Central memory CD8-positive, alpha-beta T cell (primary cell): ENCODE measurements at places on chromosomes 12 and 14.

- no peak for DNase-seq
- peaks cover 10% of the 10 kb centered on the region for H3K27me3 ChIP-seq
- H3K4me1 ChIP-seq = no peaks in the 10 kb centered on the region
- no peak overlapping the region for H3K27ac ChIP-seq
- H3K36me3 ChIP-seq = no peaks in the 10 kb centered on the region
- no peak overlapping the region for H3K4me3 ChIP-seq
Measured at GRCh38 chr12:75322464-75322863, 7.7 kb downstream of the CAPS2 start.

DNA sequence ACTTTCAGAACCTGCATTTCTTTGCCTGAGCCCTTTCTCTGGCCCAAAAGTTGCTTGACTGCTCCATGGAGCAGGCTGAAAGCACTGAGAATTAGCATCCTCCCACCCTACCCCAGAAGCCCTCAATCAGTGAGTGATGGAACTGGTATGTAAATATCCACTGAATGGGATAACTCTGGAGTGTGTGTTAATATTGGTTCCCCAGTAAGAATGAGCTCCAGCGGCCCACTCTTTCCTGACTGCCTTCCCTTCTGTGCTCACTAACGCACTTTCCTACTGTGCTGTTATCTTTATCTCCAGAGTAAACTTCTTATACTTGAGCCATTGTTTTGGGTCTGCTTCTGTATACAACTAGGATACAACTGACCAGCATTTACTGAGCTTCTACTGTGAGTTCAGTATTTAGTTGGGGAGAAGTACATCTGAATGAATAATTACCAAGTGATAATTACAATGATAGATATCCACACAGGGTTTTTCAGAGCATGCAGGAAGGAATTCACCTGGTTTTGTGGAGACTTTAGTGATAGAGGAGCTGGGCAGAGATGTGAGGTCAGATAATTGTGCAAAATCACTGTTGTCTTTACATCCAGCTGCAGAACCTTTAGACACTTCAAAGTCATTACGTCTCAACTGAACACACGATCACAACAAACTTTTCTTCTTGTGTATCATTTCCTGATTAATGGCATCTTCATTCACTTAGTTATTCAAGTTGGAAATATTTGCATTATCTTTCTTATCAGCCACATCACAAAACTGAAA lies 149.2 kb upstream of the BTG1 start:
- DNase-seq = no peak
- no peaks in the 10 kb centered on the region for H3K36me3 ChIP-seq
- H3K4me3 ChIP-seq = no peak overlapping the region
- H3K27ac ChIP-seq = peak overlapping the region; percentile 61
- H3K27me3 ChIP-seq = no peaks in the 10 kb centered on the region

- no peaks in the 10 kb centered on the region for H3K27me3 ChIP-seq
- peaks cover 6% of the 10 kb centered on the region for H3K4me1 ChIP-seq
- H3K27ac ChIP-seq = no peak overlapping the region
- no peak overlapping the region for H3K4me3 ChIP-seq
Measured at GRCh38 chr12:3681595-3682061, 71.3 kb downstream of the CRACR2A start.

DNA sequence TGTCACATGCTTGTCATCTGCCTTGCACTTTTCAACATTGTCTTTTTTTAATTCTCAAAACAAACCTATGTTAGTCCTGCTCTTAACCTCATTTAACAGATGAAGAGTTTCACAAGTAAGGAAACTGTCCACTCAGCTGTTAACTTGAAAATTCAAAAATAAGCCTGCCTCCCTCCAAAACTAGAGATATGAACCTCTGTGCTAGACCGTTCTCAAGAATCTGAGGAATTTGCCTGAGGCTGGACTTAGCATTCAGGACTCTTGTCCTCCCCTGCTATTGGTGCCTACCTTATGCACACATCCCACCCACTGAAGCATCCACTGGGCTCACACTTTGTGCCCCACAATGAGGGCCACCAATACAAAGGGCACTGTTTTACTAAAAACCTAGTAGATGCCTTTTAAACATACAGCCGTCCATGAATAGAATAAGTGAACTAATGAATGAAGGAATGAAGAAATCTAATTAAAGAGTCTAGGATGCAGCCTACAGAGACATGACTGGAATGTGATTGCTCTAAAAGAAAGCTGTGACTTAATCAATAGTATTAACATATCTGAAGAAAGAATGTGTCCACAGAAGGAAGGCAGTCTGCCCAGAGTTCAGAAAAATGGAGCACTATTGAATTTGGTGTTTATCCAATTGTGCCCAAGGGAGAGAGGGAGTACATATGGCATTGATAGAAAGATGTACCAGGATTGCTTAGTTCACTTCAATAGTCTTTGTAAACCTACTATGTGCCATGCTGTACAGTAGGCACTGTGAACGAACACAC lies 238.5 kb downstream of the SPTSSA start:
- H3K36me3 ChIP-seq = no peaks in the 10 kb centered on the region
- H3K27me3 ChIP-seq = peaks cover 26% of the 10 kb centered on the region
- no peak overlapping the region for H3K4me3 ChIP-seq
- H3K4me1 ChIP-seq = peaks cover 4% of the 10 kb centered on the region
- H3K27ac ChIP-seq = no peak overlapping the region
- no peak for DNase-seq

GRCh38 chr12:120902846-120903411 lies 1.2 kb downstream of the SPPL3 start:
- no peaks in the 10 kb centered on the region for H3K27me3 ChIP-seq
- H3K36me3 ChIP-seq = peaks cover 3% of the 10 kb centered on the region
- H3K4me1 ChIP-seq = peaks cover 46% of the 10 kb centered on the region
- peak overlapping the region; percentile 92 for H3K27ac ChIP-seq
- no peak for DNase-seq

DNA sequence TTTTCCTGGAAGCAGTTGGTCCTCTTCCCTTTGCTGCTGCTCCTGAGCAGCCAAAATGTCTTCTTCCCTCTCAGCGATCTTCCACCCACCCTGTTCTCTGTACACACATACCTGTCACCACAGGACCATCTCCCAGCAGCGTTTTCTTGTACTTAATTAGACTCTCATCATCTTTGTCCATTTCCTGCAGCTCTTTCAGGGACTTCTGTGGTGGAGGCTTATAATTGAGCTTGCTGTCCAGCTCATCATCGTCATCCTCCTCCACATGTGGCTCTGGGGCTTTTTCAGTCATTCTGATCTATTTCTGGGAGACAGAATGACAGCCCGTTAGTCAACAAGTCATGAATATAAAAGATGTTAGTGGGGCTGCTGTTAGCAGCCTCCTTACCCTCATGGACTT lies 11.0 kb downstream of the ARHGDIB start:
- peak overlapping the region; percentile 79 for H3K4me3 ChIP-seq
- peaks cover 78% of the 10 kb centered on the region for H3K36me3 ChIP-seq
- peaks cover 81% of the 10 kb centered on the region for H3K4me1 ChIP-seq
- peak overlapping the region; percentile 98 for H3K27ac ChIP-seq
- no peak for DNase-seq

DNA sequence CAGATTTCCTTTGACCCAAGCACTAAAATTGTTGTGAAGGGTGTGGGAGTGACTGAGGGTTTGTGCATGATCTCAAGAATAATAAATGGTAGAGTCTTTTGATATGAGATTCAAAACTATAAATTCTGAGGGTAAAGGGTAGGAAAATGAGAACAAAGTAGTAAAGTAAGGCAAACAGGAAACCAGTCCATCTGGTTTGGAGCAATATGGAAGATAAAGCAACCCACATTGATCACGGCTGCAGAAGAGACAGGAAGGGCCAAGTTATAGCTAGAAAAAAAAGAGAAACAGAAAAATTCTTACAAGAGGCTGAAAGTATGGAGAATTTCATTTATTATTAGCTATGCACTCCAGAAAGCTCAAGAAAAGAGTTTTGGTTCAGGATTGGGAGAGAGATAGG lies 4.6 kb upstream of the SLCO1B3 start:
- no peaks in the 10 kb centered on the region for H3K27me3 ChIP-seq
- no peaks in the 10 kb centered on the region for H3K36me3 ChIP-seq
- no peaks in the 10 kb centered on the region for H3K4me1 ChIP-seq
- H3K4me3 ChIP-seq = no peak overlapping the region

- no peaks in the 10 kb centered on the region for H3K27me3 ChIP-seq
- peaks cover 56% of the 10 kb centered on the region for H3K4me1 ChIP-seq
- no peak for DNase-seq
- peak overlapping the region; percentile 68 for H3K4me3 ChIP-seq
- H3K27ac ChIP-seq = peak overlapping the region; percentile 93
Measured at GRCh38 chr14:87952307-87953094, 40.5 kb downstream of the GALC start.

- no peaks in the 10 kb centered on the region for H3K4me1 ChIP-seq
- no peak overlapping the region for H3K4me3 ChIP-seq
- H3K27me3 ChIP-seq = peaks cover 23% of the 10 kb centered on the region
- DNase-seq = no peak
- H3K27ac ChIP-seq = no peak overlapping the region
Measured at GRCh38 chr12:95385246-95386035, 88.5 kb upstream of the METAP2 start.

DNA sequence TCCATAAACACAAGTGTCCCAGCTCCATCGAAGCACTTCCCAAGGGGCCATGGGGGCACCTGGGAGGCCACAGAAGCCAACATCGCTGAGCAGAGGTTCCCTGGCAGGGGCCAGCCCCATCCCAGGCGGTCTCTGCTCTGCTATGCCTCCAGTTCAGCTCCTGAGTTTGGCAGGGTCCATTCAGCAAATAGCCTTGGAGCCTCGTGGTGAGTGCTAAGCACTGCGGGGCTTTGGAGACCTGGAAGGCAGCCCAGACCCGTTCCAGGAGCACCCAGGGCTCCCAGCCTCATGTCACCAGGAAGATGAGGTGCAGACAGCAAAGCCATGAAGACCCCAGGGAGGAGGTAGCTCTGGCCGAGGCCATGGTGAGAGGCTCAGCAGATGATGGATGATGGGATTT lies 109.5 kb downstream of the LGMN start:
- H3K27ac ChIP-seq = peak overlapping the region; percentile 88
- no peaks in the 10 kb centered on the region for H3K27me3 ChIP-seq
- DNase-seq = no peak
- no peak overlapping the region for H3K4me3 ChIP-seq

DNA sequence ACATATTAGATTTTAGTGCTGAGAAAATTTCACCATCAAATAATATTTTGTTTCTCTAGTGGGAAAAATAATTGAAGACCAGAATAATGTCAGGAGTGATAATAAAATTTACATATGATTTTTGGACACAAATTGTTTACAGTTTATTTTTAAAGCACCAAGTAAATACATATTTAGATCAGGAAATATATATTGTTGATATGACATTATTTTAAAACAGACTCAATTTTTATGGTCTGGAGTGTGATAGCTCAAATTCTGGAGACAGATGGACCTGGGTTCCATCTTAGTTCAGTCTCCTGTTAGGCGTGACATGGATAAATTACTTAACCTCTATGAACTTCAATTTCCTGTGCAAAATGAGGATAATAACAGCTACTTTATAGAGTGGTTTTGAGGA lies 135.4 kb downstream of the TPH2 start:
- no peaks in the 10 kb centered on the region for H3K4me1 ChIP-seq
- DNase-seq = no peak
- H3K27ac ChIP-seq = no peak overlapping the region
- peaks cover 2% of the 10 kb centered on the region for H3K36me3 ChIP-seq
- no peak overlapping the region for H3K4me3 ChIP-seq
- H3K27me3 ChIP-seq = no peaks in the 10 kb centered on the region

DNA sequence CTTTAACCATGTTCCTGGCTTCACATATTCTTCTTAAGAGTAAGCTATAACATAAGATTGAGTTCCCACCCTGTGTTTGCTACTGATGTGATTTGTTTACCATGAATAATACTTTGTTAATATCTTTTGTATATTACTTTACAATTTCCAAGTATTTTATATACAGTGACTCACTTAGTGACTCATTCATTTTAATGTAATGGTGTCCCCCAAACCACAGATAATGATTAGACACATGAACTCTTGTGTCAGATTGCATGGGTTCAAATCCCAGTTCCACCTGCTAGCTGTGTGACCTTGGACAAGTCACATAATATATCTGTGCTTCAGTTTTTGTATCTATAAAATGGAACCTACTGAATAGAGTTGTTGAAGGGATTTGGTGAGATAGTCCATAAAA lies 76.1 kb downstream of the MYF5 start:
- no peak overlapping the region for H3K27ac ChIP-seq
- no peak for DNase-seq
- no peaks in the 10 kb centered on the region for H3K36me3 ChIP-seq
- no peak overlapping the region for H3K4me3 ChIP-seq
- H3K27me3 ChIP-seq = no peaks in the 10 kb centered on the region
- no peaks in the 10 kb centered on the region for H3K4me1 ChIP-seq

GRCh38 chr12:93938317-93938716 lies 210.1 kb upstream of the PLXNC1 start:
- no peaks in the 10 kb centered on the region for H3K36me3 ChIP-seq
- H3K27ac ChIP-seq = no peak overlapping the region
- H3K27me3 ChIP-seq = peaks cover 6% of the 10 kb centered on the region
- no peaks in the 10 kb centered on the region for H3K4me1 ChIP-seq
- no peak for DNase-seq

GRCh38 chr12:18343708-18344107 lies 82.4 kb downstream of the PIK3C2G start:
- H3K4me3 ChIP-seq = no peak overlapping the region
- H3K4me1 ChIP-seq = no peaks in the 10 kb centered on the region
- no peak overlapping the region for H3K27ac ChIP-seq
- H3K36me3 ChIP-seq = no peaks in the 10 kb centered on the region
- DNase-seq = no peak

GRCh38 chr12:11183011-11183410 lies 3.7 kb downstream of the TAS2R42 start:
- H3K4me3 ChIP-seq = no peak overlapping the region
- H3K27me3 ChIP-seq = no peaks in the 10 kb centered on the region
- H3K27ac ChIP-seq = no peak overlapping the region
- no peak for DNase-seq
- no peaks in the 10 kb centered on the region for H3K36me3 ChIP-seq

DNA sequence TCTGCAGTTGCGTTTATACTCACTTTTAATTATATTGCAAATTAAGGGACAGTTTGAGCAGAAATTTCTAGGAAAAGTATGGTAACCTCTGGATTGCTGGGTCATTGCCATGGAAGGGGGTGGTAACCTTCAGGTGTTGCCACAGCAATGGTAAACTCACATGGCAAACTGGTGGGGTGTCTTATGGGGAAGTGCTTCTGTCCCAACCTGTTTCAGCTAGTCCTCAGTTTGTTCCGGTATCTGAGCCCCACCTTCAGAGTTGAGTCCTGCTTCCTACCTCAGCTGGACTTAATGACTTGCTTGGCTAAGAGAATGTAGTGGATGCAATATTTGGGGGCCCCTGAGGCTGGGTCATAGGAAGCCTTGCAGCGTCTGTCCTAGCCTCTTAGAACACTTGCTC lies 7.3 kb upstream of the CLMN start:
- H3K27me3 ChIP-seq = peaks cover 72% of the 10 kb centered on the region
- no peak overlapping the region for H3K4me3 ChIP-seq
- no peak overlapping the region for H3K27ac ChIP-seq
- no peaks in the 10 kb centered on the region for H3K4me1 ChIP-seq
- DNase-seq = no peak
